ENCODE measurements at places on chromosomes 1 and 21. TPM values are rescaled to one million over a fixed set of nuclear protein-coding genes. Genes with fewer than 3 reads are reported as not detected.

- DNase-seq = no peak
Observed at GRCh38 chr21:38852708-38853107, 47.0 kb downstream of the ETS2 start.

NPR1 gene
- 3.0 TPM for total RNA-seq

TNFRSF18 gene
- total RNA-seq = not detected

DDOST gene
- 282 TPM for total RNA-seq

DFFA gene
- 20.5 TPM for total RNA-seq

- DNase-seq = no peak
Observed at GRCh38 chr1:20211511-20211931, 25.2 kb upstream of the PLA2G2C start.

GRCh38 chr1:26005434-26006105 is 7.7 kb upstream of the PAFAH2 start:
- DNase-seq = no peak

ZNF683 gene
- total RNA-seq = not detected

DNA sequence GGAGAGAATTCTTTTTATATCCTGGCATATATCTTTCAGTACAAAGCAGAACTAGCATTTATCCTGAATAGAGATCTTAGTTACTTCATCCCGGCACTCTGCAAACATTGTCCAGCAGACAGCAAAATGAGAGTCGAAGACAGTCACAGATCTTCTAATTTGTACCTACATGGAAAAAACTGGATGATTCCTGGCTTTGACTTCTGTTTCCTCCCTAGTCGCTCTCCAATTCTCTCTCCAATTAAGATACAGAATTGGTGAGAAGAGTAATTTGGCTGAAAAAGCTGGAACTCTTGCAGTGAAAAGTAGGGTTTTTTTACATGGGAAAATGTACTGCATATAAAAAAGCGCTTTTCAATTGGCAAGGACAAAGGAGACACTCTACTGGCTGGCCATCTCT is 151.1 kb upstream of the C8B start:
- DNase-seq = no peak

DNA sequence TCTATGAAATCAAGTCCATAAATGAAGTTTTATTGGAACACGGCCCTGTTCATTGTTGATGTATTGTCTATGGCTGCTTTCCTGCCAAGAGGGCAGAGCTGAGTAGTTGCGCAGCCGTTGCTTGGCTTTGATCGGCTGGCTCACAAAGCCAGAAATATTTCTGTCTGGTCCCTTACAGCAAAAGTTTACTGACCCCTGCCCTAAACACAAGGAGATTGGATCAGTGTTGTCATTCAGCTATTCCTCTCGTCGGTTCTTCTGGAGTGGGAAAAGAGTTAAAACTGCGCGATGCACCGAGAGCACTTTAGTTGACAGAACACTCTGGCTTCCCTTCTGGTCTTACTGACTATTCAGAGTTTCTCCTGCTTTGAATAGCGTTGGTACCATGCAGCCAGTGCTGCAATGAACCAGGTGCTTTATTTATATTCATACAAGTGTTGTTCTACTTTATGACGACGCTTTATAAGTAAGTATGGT is 868 bp downstream of the ZBTB40 start:
- no peak for DNase-seq

IL19 gene
- not detected for total RNA-seq

PRDM16 gene
- total RNA-seq = 0.29 TPM

GRCh38 chr1:29258189-29258975 is 22.1 kb downstream of the PTPRU start:
- no peak for DNase-seq

LEPROT gene
- total RNA-seq = 40.8 TPM

- DNase-seq = no peak
Observed at GRCh38 chr1:18999359-18999758, 42.9 kb upstream of the IFFO2 start.

GRCh38 chr1:23592209-23592892 is 33.0 kb upstream of the ID3 start:
- no peak for DNase-seq

SGIP1 gene
- total RNA-seq = 3.7 TPM

GRCh38 chr1:109980324-109981003 is 4.1 kb upstream of the AHCYL1 start:
- DNase-seq = no peak

SFN gene
- total RNA-seq = 23.1 TPM

- no peak for DNase-seq
Observed at GRCh38 chr21:36479415-36480402, at the start of gene CLDN14. Gene CLDN14, minus strand, starts transcription at chr21:36480122. Its CDS starts 18,427 bp downstream, at chr21:36461695.

GRCh38 chr1:23448846-23449245 is 24.3 kb upstream of the TCEA3 start:
- no peak for DNase-seq

GRCh38 chr1:152053375-152053774 is 16.6 kb upstream of the S100A11 start:
- no peak for DNase-seq

GRCh38 chr1:45116340-45116739 is 90.1 kb downstream of the ZSWIM5 start:
- no peak for DNase-seq

DNA sequence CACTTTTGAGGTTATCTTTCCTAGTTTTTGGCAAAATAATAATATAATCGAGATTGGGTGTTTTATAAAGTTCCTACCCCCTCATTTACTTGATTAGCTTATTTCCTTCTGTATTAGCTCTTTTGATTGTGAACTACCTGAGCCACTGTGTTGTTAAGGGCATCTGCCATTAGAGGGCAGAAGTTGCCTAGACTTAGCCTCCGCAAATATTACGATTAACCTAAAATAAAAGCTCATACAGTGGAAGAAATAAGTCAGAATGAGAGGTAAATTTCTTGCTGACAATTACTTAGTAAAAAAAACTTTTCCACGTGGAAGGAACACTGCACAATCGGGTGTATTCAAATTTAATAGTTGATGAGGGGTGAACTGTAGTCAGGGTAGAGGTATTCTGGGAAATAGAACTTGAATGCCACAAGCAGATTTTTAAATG is 2.3 kb downstream of the H3-3A start:
- DNase-seq = peak; percentile 64

- DNase-seq = no peak
Observed at GRCh38 chr1:53207726-53208125, 11.1 kb downstream of the CPT2 start.

GRCh38 chr21:42637267-42638041 is 16.0 kb upstream of the PDE9A start:
- DNase-seq = no peak

RGL1 gene
- 1.7 TPM for total RNA-seq

DNA sequence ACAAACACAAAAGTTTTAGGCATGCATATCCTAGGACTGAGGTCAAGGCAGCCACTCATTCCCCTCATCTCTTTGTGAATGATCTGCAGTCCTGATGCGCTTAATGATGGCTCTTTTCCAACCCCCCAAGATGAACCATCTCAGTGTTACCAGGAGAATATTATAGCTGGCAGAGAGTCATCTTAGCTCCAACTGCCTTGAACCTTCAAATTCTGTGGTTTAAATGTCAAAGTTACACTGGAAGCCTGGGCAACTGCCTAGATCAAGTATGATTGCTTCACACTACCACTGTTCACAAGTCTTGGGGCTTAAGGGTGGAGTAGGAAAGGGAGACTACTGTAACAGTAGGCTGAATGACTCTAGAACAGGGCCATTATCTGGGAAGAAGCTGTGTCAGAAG is 8.0 kb upstream of the MYBPHL start:
- no peak for DNase-seq

BEND5 gene
- total RNA-seq = not detected

LIX1L gene
- total RNA-seq = 48.1 TPM

GSTM1 gene
- 67.1 TPM for total RNA-seq

OR10Z1 gene
- total RNA-seq = not detected

GRCh38 chr1:9910076-9910422 is at the start of gene CTNNBIP1:
Gene CTNNBIP1, minus strand, starts transcription at chr1:9910269. Its CDS starts 38,205 bp downstream, at chr1:9872064.
- no peak for DNase-seq

DNA sequence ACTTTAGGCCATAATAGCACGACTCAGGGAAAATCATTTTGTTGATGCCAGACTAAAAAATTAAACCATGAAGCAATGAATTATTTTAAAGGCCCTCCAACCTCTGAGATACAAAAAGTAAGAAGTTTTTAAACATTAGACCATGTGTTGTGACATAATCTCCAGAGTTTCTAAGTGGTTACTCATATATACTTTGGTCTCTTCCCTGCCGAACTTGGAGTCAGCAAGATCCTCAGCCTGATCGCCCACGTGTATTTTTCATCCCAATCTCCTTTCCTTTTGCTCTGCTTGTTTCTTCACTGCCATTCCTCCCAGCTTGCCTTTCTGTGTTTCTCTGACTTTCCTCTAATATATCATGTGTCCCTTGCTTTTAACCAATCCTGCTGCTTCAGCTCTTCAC is 3.8 kb downstream of the ARV1 start:
- no peak for DNase-seq

GRCh38 chr21:44556879-44557278 is 1.7 kb downstream of the KRTAP10-3 start:
- DNase-seq = no peak

TAS1R1 gene
- total RNA-seq = not detected

INAVA gene
- total RNA-seq = 0.10 TPM

IFNAR2 gene
- 1.8 TPM for total RNA-seq

DNA sequence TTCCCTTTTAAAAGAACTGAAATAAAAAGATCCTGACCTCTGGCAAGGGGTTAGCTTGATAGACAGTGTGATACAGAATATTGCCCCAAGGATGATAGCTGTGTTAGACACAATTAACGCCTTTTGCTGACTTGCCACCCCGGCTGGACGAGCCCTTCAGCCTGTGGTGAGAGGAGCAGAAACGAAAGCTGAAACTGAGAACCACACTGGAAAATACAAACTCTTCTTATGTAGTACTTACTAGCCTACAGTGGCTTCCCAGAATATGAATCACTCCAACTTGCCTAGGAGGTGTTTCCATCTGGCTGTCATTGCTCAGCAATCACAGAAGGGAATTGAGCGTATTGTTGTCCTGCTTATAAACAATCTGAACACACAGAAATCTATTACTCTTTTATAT is 22.9 kb downstream of the SAMSN1 start:
- DNase-seq = no peak

GRCh38 chr1:94954263-94955220 is 27.6 kb upstream of the CNN3 start:
- no peak for DNase-seq

PLA2G2F gene
- not detected for total RNA-seq

DNA sequence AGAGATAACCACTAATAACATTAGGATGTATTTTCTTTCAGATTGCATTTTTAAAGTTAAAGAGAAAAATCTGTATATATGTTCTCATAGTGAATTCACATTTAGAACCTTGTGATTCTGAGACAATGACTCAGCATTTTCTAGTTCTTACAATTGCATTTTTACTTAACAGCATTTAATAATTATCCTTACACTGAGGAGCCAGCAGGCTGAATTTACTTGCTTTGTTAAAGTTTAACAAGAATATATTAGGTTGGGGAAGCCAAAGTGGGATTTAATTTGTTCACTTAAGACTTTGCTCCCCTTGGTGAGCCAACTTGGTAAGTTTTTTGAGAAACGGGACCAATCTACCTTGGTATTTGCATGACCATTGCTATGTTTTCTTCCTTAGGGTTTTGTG is 4.5 kb downstream of the PATJ start:
- no peak for DNase-seq

DNA sequence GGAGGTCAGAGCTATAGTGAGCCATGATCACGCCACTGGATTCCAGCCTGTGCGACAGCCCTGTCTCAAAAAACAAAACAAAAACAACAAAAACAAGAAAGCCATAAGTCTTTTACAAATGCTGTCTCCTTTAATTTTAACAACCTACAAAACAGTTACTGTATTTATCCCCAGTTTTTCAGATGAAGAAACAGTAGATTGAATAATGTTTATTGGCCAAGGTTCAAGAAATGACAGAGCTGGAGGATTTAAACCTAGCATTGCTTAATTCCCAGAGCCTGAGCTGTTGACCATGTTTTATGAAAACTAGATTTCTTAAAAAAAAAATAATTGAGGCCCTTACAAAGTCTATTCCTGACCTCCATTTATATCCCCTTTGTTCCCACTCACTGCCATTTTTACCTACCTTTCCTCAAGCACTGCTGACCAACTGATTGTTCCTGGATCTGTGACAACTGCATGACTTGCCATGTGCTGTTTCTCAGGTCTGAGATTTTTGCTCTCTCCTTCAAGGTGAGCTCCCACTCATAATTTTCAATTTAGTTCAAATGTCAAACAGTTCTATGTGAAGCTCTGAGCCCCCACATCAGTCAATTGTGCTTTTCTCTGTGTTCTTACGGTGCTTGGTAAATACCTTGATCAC is 140.8 kb downstream of the CHRM3 start:
- no peak for DNase-seq

CCDC185 gene
- not detected for total RNA-seq

MFSD2A gene
- 3.0 TPM for total RNA-seq

ESRRG gene
- 0.05 TPM for total RNA-seq

GRCh38 chr1:66413136-66413837 is 120.7 kb upstream of the SGIP1 start:
- DNase-seq = no peak

GRCh38 chr1:18400347-18401102 is 80.2 kb upstream of the KLHDC7A start:
- no peak for DNase-seq

GRCh38 chr1:89910780-89911179 is 84.1 kb upstream of the ZNF326 start:
- DNase-seq = no peak

All from NCI-H460 (cell line).